ENCODE measurements at places on chromosomes 4 and X. TPM values are rescaled to one million over a fixed set of nuclear protein-coding genes. Genes with fewer than 3 reads are reported as not detected.

The GABRB1 gene
- not detected for total RNA-seq

The UGT2B15 gene
- not detected for total RNA-seq

The SATL1 gene
- total RNA-seq = not detected

The AGTR2 gene
- not detected for total RNA-seq

The TBX22 gene
- not detected for total RNA-seq

The ETNPPL gene
- total RNA-seq = not detected

The SLC25A53 gene
- 4.3 TPM for total RNA-seq

The CT45A5 gene
- total RNA-seq = not detected

The TMEM156 gene
- 25.9 TPM for total RNA-seq

- H3K36me3 ChIP-seq = no peaks in the 10 kb centered on the region
- peaks cover 18% of the 10 kb centered on the region for H3K27me3 ChIP-seq
- H3K4me3 ChIP-seq = no peak overlapping the region
- H3K4me1 ChIP-seq = peaks cover 5% of the 10 kb centered on the region
- DNase-seq = no peak
Measured at GRCh38 chr4:139754938-139755337, 89.3 kb downstream of the MGST2 start.

DNA sequence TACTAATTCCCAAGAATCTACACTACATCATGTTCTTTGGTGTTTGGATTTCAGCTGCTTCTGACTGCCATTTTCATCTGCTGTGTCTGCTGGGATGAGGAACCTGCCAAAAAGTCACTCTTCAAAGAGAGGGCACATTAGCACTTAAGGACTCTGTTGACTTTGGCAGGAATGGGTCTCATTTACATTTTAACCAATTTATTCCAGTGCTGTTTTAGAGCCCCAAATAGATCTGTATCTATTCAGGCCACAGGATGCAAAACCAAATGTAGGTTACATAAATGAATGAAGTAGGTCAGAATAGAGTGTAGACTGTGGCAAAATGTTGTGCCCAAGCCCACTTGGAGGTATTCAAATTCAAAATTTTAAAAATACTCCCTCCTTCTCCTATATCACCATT, 14.4 kb downstream of the TXK start:
- H3K4me1 ChIP-seq = peaks cover 32% of the 10 kb centered on the region
- no peaks in the 10 kb centered on the region for H3K27me3 ChIP-seq
- DNase-seq = no peak
- no peak overlapping the region for H3K27ac ChIP-seq

DNA sequence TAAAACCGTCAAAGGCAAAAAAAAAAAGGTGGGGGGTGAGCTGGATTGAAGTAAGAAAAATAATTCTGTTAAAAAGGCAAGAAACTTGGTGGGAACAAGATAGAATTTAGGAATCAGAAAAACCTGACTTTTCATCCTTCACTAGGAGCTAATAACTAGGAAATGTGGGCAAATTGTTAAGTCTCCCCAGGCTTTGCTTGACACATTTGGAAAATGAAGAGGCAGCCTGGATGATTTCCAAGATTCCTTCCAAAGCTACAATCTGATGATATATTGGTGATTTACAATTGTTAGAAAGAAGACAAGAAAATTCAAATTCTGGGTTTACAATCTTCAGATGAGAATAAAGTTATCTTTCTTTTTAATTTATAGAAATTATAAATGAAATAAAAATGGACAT, 1062.5 kb downstream of the ADGRL3 start:
- H3K36me3 ChIP-seq = no peaks in the 10 kb centered on the region
- no peaks in the 10 kb centered on the region for H3K4me1 ChIP-seq
- no peak overlapping the region for H3K4me3 ChIP-seq
- H3K27me3 ChIP-seq = no peaks in the 10 kb centered on the region
- no peak for DNase-seq
- H3K27ac ChIP-seq = no peak overlapping the region

GRCh38 chrX:96689991-96690390, 5.3 kb downstream of the DIAPH2 start:
- no peaks in the 10 kb centered on the region for H3K27me3 ChIP-seq
- H3K27ac ChIP-seq = no peak overlapping the region
- no peak overlapping the region for H3K4me3 ChIP-seq
- H3K4me1 ChIP-seq = peaks cover 14% of the 10 kb centered on the region

GRCh38 chr4:25982962-25983361, 68.9 kb downstream of the SMIM20 start:
- no peak overlapping the region for H3K27ac ChIP-seq
- no peak overlapping the region for H3K4me3 ChIP-seq
- DNase-seq = no peak
- no peaks in the 10 kb centered on the region for H3K4me1 ChIP-seq

GRCh38 chr4:185654965-185655554, 119.8 kb upstream of the PDLIM3 start:
- no peaks in the 10 kb centered on the region for H3K36me3 ChIP-seq
- no peak for DNase-seq
- H3K4me1 ChIP-seq = no peaks in the 10 kb centered on the region

DNA sequence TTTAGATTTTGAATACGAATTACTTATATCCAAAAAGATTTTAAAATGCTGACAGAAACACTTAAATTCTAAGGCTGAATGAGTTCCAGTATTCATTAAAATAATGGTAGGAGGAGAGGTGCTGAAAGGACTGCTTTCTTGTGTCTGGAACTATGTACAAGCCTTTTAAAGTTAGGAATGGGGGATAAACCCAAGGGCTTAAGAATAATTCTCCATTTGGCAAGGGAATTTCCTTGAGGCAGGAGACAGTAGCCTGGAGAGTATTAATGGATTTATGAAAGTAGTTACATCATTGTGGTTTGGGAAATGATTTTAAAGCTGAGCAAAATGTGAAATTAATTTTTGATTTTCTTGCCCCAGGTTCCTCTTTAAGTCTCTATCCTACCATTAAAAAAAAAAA, 266.5 kb upstream of the KCNIP4 start:
- H3K27ac ChIP-seq = no peak overlapping the region
- no peaks in the 10 kb centered on the region for H3K36me3 ChIP-seq
- H3K27me3 ChIP-seq = no peaks in the 10 kb centered on the region
- H3K4me1 ChIP-seq = no peaks in the 10 kb centered on the region
- H3K4me3 ChIP-seq = no peak overlapping the region

DNA sequence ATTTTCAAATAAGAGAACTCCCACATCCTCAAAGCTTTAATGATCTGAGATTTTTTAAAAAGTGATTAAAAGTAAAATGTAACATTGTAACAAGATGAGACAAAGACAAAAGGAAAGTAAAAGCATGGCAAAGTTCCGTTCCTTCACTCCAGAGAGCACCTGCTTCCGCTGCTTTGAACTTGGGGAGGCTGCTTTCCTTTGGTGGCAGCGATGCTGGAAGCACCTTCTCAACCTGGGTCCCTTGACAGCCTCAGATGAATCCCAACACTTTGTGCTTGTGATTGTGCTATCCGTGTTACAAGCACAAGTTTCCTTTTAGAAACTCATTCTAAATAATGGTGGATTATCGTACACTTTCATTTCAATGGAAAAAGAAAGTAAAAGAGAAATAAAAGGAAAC, 59.7 kb downstream of the HADH start:
- no peaks in the 10 kb centered on the region for H3K27me3 ChIP-seq
- peak overlapping the region; percentile 99 for H3K27ac ChIP-seq
- peaks cover 69% of the 10 kb centered on the region for H3K4me1 ChIP-seq
- H3K36me3 ChIP-seq = peaks cover 68% of the 10 kb centered on the region
- DNase-seq = peak; percentile 89

GRCh38 chrX:139828033-139828432, 104.8 kb downstream of the ATP11C start:
- H3K36me3 ChIP-seq = peaks cover 3% of the 10 kb centered on the region
- DNase-seq = no peak
- H3K27me3 ChIP-seq = no peaks in the 10 kb centered on the region
- H3K4me1 ChIP-seq = peaks cover 11% of the 10 kb centered on the region

- H3K27me3 ChIP-seq = no peaks in the 10 kb centered on the region
- no peak overlapping the region for H3K4me3 ChIP-seq
- H3K36me3 ChIP-seq = no peaks in the 10 kb centered on the region
Measured at GRCh38 chrX:49910344-49910743, 12.1 kb upstream of the CLCN5 start.

DNA sequence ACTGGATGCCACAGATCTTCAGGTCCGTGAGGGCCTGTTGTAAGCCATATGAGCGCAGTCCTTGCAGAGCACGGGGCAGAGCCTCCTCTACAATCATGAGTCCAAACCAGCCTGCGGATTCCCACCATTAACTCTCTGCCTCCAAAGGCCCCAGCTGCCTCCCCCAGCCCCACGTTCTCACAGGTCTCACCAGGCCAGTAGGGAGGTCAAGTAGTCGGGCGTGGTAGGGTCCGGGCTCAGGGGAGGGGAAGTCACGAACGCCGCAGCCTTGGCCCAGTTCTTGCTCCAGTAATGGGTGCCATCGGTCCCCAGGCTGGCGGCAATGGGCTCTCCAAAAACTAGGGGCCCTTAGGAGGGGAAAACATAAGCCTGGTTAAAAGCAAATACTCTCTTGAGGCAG, 53.6 kb downstream of the CRMP1 start:
- H3K36me3 ChIP-seq = no peaks in the 10 kb centered on the region
- H3K4me1 ChIP-seq = no peaks in the 10 kb centered on the region
- H3K27ac ChIP-seq = no peak overlapping the region
- no peak for DNase-seq
- H3K27me3 ChIP-seq = no peaks in the 10 kb centered on the region
- H3K4me3 ChIP-seq = no peak overlapping the region

- no peak overlapping the region for H3K27ac ChIP-seq
- peaks cover 4% of the 10 kb centered on the region for H3K4me1 ChIP-seq
- peak; percentile 73 for DNase-seq
- H3K27me3 ChIP-seq = no peaks in the 10 kb centered on the region
- peaks cover 16% of the 10 kb centered on the region for H3K36me3 ChIP-seq
- H3K4me3 ChIP-seq = no peak overlapping the region
Measured at GRCh38 chr4:152408514-152409327, 127.2 kb downstream of the FBXW7 start.

DNA sequence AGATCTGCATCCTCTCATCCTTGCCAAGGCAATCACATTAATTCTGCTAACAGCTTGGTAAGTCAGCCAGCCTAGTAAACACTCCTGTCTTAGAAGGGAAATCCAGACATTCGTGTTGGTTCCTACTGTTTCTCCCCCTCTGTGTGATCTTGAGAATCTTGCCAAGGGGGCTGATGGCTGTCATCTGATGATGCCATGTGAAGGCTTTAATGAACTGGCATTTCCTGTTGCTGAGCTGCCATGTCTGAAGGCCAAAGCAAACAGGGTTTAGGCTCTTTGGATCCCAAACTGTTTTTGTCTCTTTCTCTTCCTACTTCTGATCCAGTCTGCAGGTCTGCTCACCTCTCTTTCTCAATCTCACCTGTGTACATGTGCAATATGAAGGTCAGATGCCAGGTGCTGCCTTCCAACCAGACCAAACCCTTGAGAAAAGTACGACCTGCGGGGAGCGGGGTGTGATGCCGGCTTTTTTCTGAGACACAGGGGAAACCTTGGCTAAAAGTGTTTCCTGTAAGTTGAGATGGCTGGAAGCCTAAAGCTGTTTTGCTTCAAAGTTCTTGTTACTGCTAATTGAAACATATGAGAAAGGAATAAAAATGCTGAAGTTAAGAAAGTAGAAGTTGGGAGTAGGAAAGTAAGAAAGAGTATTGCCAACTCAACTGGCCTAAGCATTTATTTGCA, 532.9 kb downstream of the ANKRD50 start:
- H3K4me1 ChIP-seq = no peaks in the 10 kb centered on the region
- no peak overlapping the region for H3K27ac ChIP-seq
- no peaks in the 10 kb centered on the region for H3K27me3 ChIP-seq

GRCh38 chr4:88202443-88202842, 44.0 kb upstream of the ABCG2 start:
- no peak overlapping the region for H3K4me3 ChIP-seq
- peaks cover 6% of the 10 kb centered on the region for H3K27me3 ChIP-seq
- no peaks in the 10 kb centered on the region for H3K4me1 ChIP-seq
- DNase-seq = no peak

GRCh38 chr4:189088780-189089179, 851.9 kb upstream of the FRG1 start:
- no peaks in the 10 kb centered on the region for H3K36me3 ChIP-seq
- no peak for DNase-seq
- no peak overlapping the region for H3K4me3 ChIP-seq

- H3K36me3 ChIP-seq = no peaks in the 10 kb centered on the region
- H3K27ac ChIP-seq = no peak overlapping the region
- H3K4me3 ChIP-seq = no peak overlapping the region
- H3K27me3 ChIP-seq = no peaks in the 10 kb centered on the region
- H3K4me1 ChIP-seq = peaks cover 7% of the 10 kb centered on the region
Measured at GRCh38 chr4:10691651-10692050, 7.1 kb upstream of the CLNK start.

DNA sequence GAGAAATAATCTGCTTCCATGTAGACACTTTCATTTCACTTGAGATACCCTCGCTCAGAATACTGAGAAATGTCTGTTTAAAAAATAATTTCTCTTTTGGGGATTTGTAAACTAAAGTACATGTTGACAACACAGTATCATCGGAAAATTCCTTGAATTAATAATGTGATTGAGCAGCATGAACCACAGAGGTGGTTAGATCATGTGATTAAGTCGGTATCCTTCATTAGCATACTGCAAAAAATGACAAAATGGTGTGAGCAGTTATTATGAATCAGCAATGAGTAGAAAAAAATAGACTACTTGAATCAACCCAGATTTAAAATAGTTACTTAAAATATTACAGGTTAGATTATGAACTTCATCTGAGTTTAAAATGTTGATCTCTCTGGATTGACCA, 14.1 kb downstream of the MAP7D3 start:
- peaks cover 44% of the 10 kb centered on the region for H3K36me3 ChIP-seq
- H3K27ac ChIP-seq = no peak overlapping the region
- H3K27me3 ChIP-seq = no peaks in the 10 kb centered on the region
- DNase-seq = no peak
- H3K4me3 ChIP-seq = no peak overlapping the region

DNA sequence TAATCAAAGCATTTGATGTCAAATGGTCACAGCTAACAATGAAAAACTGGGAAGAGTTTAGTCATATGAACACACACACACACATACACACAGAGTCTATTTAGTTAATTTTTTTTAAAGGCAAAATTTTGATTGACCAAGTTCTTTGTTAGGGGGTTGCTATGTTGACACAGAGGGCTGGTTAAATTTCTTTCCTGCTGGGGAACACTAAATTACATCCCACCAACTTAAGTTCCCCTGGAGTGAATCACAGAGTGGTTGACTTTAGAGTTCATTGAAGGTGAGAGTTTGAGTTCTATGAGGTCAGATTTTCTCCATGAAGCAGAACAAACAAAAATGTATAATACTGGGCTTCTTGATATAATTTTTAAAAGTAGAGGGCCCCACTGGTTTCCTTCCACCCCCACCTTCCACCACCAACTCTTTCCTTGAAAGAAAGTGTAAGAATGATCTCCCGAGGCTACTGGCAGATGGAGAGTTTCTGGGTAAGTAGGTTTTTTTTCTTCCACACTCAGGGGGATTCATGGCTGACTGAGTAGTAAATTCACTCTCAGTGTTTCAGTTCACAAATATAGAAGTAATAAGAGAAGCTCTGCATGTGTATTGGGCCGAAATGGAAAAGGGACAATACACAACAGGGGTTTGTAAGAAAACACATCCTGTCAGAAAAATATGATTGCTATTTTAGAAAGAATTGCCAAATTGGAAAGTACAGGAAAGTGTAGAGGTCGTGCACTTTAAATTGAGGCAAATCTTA, 917.0 kb upstream of the LCORL start:
- no peaks in the 10 kb centered on the region for H3K36me3 ChIP-seq
- no peaks in the 10 kb centered on the region for H3K27me3 ChIP-seq
- H3K4me1 ChIP-seq = no peaks in the 10 kb centered on the region

Data from activated CD4-positive, alpha-beta T cell treated with anti-CD3 and anti-CD28 coated beads, Interleukin-2, amount 10 ng/mL, durations not matched to agents 24 days and 14 days (primary cell).